ENCODE measurements at places on chromosomes 11 and 22.

DNA sequence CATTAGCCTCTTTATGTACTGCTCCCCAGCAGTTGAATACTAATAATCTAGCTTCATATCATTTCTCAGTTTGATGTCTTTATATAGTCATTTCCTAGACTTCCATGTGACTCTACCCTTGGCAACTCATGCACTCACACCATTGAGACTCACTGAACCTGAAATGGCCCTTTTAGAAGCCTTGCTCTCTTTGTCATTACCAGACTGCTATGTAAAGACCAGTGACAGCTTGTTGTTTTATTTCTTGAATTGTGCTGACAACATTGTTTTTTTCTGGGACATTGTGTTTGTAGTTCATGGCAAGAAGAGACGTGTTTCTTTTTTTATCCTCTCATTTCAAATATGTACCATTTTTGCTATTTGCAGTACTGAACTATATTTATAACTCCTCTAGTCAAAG, 256.5 kb downstream of the CNTN5 start:
- DNase-seq, result no peak

GRCh38 chr11:30876663-30877396, 290.7 kb upstream of the MPPED2 start:
- DNase-seq, result no peak

DNA sequence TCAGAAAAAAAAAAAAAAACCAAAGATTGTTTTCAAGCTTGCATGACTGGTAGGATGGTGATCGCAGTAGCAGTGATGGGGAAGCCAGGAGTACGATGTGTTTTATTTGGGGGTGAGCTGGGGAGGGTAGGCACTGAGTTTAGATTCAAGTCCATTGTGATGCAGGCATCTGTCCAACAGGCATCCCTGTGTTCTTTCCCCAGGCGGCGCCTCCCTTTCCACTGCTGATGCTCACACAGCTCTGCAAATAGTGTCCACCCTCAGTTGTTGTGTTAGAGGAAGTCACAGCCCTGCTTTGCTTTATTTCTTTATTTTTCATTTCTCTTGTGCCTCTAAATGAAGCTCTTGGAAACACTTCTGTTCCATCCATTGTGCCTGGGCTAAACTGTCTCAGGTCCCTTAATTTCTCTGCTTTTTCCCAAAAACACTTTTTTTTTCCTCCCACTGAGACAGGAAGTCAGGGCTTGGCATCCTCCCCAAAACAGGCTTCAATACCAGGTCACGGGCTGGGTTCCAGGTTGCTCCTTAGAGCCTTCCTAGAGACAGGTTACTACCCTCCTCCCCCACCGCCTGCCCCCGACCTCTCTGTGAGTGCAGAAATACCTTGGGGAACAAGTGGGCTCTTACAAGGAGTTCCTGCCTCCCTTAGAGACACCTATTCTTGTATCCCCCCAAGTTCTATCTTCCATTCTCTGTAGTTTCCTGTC, 38.6 kb upstream of the HSPA8 start:
- no peak for DNase-seq

DNA sequence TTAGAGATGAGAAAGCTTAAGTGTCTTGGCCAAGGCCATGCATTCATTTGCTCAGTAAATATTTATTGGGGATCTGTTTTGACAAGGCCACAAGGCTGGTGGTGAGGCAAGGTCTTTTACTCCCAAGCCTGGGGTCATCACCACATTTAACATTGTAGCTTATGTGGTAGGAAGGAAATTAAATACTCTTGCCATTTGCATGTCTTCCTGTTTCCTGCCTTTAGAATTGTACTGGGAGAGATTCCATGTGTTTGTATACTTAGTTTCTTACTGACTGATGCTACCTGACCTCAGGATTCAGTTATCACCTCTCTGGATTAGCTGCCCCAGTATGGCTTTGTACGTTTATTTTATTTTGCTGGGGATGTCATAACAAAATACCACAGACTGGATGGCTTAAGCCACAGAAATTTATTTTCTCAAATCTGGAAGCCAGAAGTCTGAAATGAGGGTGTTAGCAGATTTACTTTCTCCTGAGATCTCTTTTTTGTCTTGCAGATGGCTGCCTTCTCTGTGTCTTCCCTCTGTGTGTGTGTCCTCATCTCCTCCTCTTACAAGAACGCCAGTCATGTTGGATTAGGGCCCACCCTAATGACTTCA, 44.8 kb downstream of the SPECC1L start:
- DNase-seq, result no peak

DNA sequence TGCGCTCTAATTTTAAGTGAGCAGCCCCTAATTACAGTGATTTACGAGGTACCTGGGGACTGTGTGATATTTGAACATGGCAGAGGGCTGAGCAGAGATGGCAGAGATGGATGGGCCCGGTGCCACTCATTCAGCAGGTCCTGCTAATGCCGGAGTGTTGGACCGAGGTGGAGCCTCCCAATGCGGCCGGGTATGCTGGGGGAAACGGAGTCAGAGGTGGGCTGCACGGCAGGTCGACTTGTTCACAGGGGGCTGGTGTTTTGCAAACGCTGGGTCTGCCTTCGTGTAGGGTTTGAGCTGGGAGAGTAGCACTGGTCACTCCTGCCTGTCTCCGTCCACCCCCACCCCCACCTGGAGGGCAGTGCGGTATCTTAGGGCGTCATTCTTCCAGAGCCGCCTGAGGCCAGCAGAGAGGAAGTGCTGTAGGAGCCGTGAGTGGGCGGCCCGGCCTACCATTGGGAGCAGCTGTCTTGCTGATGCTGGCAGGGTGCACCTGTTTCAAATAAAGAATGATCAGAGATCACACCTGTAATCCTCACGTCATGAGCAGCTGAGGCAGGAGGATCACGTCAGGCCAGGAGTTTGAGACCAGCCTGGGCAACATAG, 122.6 kb downstream of the IGLL1 start:
- no peak for DNase-seq

DNA sequence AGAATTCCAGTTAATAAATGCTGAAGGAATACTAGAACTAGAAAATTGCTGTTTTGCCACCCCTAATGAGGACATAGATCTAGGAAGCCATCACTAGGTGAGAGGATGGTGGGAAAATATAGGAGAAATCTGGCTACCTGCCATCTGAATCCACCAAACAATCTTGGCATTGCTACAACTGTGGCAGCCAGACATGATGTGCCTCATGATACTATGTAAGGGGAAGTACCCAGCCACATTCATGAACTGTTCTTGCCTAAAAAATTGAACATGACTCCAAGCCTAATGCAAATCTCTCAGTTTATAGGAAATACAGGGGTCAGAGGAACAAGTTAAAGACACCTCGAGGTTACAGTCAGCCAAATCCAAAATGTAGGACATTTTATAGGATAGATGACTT, 72.8 kb downstream of the SFI1 start:
- DNase-seq, result no peak

- no peak for DNase-seq
Observed at GRCh38 chr11:130076778-130077481, 7.2 kb downstream of the APLP2 start.

GRCh38 chr22:41862160-41862529, 29.2 kb downstream of the SREBF2 start:
- DNase-seq, result peak; percentile 33

DNA sequence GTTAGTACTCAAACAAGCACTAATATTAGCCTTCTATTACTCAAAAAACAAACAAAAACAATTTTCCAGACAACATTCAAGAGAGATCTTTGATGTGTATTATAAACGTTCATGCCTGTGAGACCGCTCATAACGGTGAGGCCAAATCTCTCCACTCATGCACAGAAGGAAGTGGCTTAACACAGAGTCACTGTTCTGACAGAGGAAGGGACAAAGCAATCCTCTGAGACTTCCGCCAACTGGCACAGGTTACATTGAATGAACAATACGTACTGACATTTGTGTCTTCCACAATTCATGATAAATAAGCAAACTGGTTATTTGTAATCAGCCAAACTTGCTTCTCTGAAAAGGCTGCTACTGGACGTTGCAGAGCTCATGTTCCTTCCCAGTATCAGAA, 30.5 kb downstream of the CHKA start:
- peak; percentile 47 for DNase-seq

DNA sequence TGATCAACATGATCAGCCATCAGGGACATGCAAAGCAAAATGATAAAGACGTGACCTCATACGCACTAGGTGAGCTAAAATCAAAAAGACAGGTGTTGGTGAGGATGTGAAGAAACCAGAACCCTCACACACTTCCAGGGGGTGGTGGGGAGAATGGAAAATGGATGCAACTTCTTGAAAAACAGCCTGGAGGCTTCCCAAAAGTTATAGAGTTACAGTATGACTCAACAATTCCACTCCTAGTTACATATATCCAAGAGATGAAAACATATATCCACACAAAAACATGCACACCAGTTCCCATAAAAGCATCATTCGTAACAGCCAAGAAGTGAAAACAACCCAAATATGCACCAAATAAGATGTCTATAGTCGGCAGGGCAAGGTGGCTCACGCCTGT, 42.1 kb upstream of the APLNR start:
- DNase-seq, result no peak

- DNase-seq, result no peak
Observed at GRCh38 chr11:68314203-68315170, 2.1 kb downstream of the LRP5 start.

Measured in activated CD8-positive, alpha-beta T cell treated with anti-CD3 and anti-CD28 coated beads, Interleukin-2, amount 10 ng/mL, durations not matched to agents 7 days and 5 days (primary cell).